Endodermal cell (in vitro differentiated cells): ENCODE measurements at places on chromosomes 7 and 10. TPM values are rescaled to one million over a fixed set of nuclear protein-coding genes. Genes with fewer than 3 reads are reported as not detected.

The WASL gene
- total RNA-seq, result 36.7 and 38.6 TPM in 2 replicates

The STARD3NL gene
- total RNA-seq, result 56.4 to 68.5 TPM (median 58.3 TPM) in 3 replicates

The RTKN2 gene
- total RNA-seq, result 11.5 TPM in 2 replicates

The HOXA11 gene
- not detected in 2 replicates for total RNA-seq

The STEAP2 gene
- total RNA-seq, result 4.0 and 4.2 TPM in 2 replicates

The IFT22 gene
- total RNA-seq, result 39.0 and 40.9 TPM in 2 replicates

The CLCN1 gene
- total RNA-seq, result 0.53 TPM in 1 of 2 replicates, not detected in the other

The ZNF680 gene
- total RNA-seq, result 19.5 to 22.8 TPM (median 21.3 TPM) in 3 replicates
